Activated CD8-positive, alpha-beta memory T cell treated with anti-CD3 and anti-CD28 coated beads, Interleukin-2, amount 10 ng/mL, durations not matched to agents 7 days and 5 days (primary cell): ENCODE measurements at places on chromosomes 4 and X.

GRCh38 chr4:112120021-112120420, 25.2 kb upstream of the FAM241A start:
- DNase-seq: no peak

- DNase-seq: peak; percentile 40
Observed at GRCh38 chrX:104270916-104271512, 16.3 kb upstream of the ESX1 start.

DNA sequence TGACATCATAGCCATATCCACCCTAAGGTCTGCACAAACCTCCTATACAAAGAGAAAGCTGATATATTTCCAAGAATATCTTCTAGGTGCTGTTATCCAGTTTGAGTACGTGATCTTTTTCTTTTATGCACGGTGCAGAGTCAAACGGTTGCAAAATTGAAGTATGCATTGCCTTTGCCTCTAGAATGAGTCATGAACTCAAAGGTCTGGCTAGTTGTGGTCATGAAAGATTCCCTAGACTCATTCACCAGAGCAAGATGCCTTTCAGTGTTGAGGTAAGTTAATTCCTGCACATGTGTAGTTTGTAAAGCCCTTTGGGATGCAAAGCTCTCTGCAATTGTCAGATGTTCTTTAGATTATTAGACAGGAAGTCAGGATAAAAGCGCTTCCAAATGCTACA, 704.4 kb downstream of the PCDH19 start:
- no peak for DNase-seq

DNA sequence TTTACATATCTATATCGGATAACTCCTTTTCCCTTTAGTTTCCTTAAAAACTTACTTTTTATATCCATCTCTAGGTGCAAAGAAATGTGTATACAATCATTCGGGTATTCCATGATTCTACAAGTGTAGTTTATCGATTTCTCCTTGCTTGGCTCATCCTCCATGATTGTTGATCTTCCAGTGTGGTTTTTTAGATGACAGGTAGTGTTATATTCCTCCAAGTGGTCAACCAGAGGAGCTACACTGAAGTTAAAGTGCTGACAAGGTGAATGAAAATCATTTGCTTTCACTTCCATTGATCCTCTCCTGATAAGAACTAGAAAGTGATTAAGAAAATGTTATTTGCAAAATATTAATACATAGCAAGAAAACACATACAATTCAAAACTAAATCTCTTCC, 38.5 kb downstream of the TMEM156 start:
- DNase-seq: no peak

- no peak for DNase-seq
Observed at GRCh38 chr4:78018271-78019049, 38.7 kb upstream of the FRAS1 start.

- DNase-seq: no peak
Observed at GRCh38 chrX:20664774-20665173, 398.1 kb upstream of the RPS6KA3 start.

- DNase-seq: no peak
Observed at GRCh38 chr4:86927843-86928395, 6.9 kb upstream of the AFF1 start.

GRCh38 chrX:133373386-133374079, 41.8 kb downstream of the GPC4 start:
- DNase-seq: no peak

DNA sequence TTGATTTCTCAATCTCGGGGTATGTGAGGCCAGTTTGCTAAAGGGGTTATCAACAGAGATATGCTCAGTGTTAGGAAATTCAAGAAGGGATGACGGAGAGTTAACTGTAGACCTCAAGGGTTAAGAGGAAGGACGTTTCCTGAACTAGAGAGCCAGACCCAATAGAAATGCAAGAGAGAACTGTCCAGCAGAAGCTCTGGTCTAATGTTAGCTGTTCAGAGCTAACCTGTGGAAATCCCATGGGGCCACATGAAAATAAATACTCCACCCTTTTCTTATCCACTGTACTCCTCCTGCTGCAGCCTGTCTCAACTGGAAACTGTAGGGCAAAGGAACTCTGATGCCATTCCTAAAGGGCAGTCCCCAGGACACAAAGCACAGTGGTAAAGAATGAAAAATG, 274.3 kb downstream of the DMD start:
- DNase-seq: no peak

GRCh38 chrX:149453906-149454822, 50.9 kb downstream of the IDS start:
- DNase-seq: no peak

DNA sequence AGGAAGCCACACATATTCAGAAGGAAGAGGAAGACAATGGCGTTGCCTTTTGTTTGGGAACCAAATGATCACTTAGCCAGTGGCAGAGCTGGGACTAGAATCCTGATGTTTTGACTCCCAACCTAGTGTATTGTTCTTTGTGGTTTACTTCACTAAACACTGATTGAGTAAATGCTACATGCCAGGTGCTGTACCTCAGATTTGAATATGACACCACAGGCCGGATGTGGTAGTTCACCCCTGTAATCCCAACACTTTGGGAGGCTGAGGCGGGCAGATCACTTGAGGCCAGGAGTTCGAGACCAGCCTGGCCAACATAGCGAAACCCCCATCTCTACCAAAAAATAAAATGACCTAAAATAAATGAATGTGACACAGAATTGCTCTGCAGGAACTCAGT, 8.4 kb downstream of the NDUFA1 start:
- peak; percentile 46 for DNase-seq

DNA sequence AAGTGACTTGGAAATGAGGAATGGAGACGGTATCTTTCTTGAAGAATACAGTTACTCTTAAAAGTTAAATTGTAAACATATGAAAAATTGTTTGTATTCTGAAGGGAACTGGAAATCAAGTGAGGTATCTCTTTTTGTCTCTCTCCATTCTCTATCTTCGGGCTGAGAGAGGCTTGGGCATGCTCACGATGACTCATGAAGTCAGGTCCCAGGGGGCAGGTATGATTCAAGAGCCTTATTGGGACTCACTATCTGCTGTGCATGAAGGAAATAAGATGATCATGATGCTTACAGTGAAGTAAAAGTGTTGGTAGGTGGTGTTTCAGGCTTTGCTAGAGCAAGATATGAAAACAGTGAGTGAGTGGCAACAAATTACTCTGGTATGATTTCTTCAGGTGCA, 200.4 kb upstream of the PITX2 start:
- DNase-seq: no peak

DNA sequence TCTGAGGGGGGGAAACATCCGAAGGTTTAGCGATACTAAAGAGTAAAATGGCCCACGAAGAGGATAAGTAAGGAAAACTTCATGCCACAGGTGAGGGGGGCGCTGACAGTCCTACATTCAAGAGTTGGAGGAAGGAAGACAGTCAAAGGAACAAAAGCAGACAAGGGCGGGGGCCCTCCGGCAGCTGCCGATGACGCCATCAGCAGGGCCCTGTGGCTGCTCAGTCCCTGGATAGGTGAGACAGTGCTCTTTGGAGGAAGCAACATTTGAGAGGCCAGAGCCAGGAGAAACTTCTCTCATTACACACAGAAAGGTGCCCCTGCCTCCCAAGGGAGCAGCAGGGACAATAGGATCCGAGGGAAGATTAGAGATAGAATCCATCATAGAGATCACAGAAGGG, 41.5 kb downstream of the RAB40AL start:
- DNase-seq: no peak

DNA sequence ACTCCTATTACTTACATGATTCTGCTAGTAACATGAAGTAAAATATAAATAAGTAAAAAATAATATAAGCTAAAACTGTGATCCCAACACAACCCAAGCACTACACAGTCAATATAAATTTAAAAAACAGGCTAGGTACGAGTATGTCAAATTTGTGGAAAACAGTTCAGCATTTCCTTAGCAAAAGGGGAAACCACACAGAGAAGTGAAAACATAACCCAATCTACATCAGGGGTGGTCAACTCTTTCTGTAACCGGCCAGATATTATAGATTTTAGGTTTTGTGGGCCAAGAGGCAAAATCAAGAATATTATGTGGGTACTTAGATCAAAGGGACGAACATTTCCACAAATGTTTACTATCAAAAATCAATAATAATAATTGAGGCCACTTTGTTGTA, 70.1 kb downstream of the CHST7 start:
- DNase-seq: no peak

DNA sequence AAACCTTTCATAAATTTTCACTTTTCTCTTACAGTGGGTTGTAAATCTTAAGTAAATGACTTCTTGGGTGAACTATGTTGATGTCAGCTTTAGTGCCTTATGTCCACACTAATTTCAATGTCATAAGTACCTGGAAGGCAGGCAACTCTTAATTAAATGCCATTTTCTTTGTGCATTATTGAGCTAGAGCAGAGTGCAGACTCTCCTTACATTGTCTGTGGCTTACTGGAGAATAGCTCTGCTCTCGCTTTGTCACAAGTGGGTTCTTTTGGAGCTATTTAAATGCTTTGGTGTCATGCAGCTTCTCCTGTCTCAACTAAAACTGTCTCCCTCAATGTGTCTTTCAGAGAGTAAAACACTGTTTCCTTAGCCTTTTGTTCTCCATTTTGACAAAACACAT, 411.6 kb downstream of the STIM2 start:
- DNase-seq: no peak

DNA sequence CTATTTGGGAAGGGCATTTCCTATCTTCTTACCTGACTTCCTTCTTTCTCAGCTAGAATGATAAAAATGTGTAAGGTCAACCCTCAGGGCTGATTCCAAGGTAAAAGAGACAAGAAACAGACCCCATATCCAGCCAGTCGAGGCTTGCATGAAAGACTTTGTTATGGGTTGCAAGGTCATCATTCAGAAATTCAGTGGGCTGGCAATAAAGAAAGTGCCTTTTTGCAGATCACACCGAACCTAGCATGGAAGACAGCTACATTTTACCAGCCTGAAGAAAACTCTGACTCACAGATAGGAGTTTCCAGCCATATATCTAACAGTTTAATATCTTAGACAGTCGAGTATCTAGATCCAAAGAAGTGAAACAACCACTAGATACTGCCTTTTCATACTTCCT, 87.4 kb downstream of the PDGFC start:
- DNase-seq: no peak

- DNase-seq: no peak
Observed at GRCh38 chr4:150332086-150332485, 249.9 kb upstream of the MAB21L2 start.

- DNase-seq: no peak
Observed at GRCh38 chrX:87578978-87579377, 61.4 kb downstream of the KLHL4 start.

GRCh38 chr4:132344924-132345828, 803.9 kb upstream of the PCDH10 start:
- no peak for DNase-seq

DNA sequence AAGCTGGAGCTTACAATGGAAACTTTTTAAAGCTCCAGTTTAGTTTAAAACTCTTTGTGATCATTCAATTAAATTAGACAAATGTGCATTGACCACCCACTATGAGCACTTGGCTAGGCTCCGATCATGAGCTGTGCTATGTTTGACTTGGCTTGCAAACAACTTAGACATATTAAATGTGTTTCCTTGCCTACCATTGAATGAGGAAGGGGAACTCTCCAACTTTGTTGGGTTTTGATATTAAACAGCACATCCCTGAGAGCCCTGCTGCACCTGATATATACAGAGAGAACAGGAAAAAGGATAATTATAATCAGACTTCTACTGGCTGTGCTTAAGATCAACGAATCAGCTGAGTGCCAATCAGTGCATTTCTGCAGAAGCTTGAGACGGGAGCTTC, 71.4 kb upstream of the ADGRL3 start:
- no peak for DNase-seq

DNA sequence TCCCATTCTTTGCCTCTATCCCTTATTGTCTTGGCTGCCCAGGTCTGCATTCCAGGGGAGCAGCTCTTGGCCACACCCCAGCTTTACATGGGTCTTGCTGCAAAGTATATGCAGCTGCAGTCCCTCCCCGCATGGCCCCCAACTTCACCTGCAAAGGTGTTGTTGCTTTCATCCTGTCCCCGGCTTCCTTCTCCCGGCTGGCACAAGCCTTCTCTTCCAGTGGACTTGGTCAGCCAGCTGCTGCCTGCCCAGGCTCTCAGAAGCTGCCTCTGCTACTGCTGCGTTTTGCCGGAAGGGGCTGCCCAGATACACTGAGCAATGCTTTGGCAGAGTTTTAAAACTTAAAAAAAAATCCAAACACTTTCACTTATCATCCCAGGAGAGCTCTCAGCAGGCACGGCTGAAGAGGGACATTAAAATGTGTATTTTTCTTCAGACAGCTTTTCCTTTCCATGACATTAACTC, 121.2 kb upstream of the PDLIM3 start:
- DNase-seq: no peak

DNA sequence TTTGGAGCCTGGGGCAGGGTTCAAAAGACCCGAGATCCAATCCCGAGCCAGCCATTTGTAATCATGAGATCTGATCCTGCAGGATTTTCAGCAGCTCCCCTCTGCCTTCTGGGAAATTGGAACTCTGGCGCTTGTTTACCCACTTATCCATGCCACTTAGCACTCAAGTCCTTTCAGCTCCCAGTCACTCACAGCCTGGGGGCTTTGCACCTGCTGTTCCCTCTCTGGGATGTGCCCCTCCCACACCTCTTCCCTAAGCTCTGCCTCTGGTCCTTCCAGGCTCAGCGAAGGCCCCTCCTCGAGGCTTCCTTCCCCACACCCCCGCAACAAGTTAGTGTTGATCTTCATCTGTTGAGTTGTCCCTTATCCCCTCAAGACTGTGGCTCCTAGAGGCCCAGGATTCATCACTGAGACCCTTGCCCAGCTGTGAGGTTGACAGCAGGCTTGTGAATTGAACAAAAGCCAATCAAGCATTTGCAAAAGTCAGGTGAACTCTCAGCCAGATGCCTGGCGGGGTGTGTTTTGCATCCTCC, 99.1 kb upstream of the AFAP1 start:
- DNase-seq: no peak

DNA sequence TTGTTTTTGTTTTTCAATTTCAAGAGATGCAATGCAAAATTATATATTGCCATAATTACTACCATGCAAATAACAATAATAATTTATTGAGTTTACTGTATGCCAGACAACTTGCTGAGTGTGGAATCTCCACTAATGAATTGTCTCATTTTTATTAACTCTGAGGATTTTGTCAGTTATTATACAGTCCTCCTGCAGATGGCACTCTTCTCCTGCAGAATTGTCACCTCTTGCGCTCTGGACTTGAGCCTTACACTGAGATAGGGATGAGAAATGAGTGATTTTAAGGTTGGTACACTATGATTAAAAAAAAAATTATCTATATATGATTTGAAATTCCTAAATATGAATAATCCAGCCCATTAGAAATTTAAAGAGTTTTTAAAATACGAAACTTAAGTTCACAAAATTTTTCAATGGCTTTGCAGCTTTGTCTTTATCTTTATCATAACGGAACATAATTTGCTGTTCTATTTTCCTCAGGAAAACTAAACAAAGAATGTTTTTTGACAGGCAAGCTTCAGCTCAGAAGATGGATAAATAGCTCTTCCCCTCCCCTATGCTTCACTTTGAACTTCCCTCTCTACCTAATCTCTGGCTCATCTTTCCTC, 12.7 kb upstream of the PAQR3 start:
- no peak for DNase-seq

GRCh38 chr4:36349938-36350549, 68.6 kb downstream of the DTHD1 start:
- no peak for DNase-seq

GRCh38 chr4:99403380-99404184, 31.6 kb downstream of the ADH7 start:
- no peak for DNase-seq

GRCh38 chr4:72319601-72320021, 249.4 kb downstream of the ADAMTS3 start:
- no peak for DNase-seq

- DNase-seq: no peak
Observed at GRCh38 chr4:37747772-37748330, 61.7 kb upstream of the RELL1 start.

- no peak for DNase-seq
Observed at GRCh38 chrX:28552882-28553829, 34.1 kb upstream of the IL1RAPL1 start.
